Esophagus squamous epithelium (tissue), 5 donors: ENCODE measurements at places on chromosomes 5 and 9. TPM values are rescaled to one million over a fixed set of nuclear protein-coding genes. Genes with fewer than 3 reads are reported as not detected.

Gene SLC6A19
- not detected for total RNA-seq

Gene FGD3
- total RNA-seq: 2.4 TPM

Gene CNTNAP3B
- total RNA-seq: 9.2 TPM

DNA sequence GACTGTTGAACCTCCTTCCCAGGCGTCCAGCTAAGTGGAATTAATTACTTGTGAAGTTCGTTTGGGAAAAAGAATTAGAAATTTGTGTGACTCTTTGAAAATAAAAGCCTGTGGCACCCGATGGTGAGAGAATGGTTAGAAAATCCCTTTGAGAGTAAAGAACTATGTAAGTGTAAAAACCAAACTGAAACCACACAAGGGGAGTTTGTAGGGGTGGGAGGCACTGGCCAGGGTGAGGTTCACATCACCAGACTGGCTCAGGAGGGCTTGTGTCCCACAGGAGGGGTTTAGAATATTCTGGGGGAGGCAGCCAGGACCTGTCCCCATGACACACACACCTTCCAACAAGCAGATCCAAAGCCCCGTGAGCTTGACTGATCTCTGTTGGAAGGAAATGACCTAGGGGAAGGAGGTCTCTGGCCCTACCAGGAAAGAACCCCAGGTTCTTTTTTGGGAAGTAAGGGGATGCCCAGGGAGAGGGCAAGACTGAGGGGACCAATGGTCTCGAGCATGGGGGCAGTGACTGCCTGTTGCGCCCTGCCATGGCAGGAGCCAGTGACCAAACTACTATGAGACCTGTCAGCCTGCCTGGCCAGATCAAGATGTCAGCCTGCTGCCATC, 4.3 kb downstream of the SPATA24 start:
- DNase-seq: no peak

DNA sequence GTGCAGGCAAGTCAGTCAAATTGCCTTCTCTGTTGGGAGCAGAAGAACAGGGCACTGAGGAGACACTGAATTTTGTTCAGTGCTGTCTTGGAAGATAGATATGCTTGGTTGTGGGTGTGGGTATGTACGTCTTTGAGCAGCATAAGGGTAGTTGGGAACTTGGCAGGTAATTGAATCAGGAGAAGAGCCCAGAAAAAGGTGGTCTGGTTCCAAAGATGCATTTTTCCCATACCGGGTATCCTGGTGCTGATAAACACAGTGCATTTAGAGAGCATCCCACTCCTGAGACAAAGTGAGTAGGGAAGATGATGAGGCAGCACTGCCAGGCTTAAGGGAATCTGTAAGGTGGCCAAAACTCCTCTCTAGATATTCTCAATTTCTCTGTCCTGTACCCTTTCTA, 40.6 kb downstream of the TEK start:
- no peak for DNase-seq

GRCh38 chr9:35682051-35682450, 7.7 kb downstream of the TPM2 start:
- no peak for DNase-seq

DNA sequence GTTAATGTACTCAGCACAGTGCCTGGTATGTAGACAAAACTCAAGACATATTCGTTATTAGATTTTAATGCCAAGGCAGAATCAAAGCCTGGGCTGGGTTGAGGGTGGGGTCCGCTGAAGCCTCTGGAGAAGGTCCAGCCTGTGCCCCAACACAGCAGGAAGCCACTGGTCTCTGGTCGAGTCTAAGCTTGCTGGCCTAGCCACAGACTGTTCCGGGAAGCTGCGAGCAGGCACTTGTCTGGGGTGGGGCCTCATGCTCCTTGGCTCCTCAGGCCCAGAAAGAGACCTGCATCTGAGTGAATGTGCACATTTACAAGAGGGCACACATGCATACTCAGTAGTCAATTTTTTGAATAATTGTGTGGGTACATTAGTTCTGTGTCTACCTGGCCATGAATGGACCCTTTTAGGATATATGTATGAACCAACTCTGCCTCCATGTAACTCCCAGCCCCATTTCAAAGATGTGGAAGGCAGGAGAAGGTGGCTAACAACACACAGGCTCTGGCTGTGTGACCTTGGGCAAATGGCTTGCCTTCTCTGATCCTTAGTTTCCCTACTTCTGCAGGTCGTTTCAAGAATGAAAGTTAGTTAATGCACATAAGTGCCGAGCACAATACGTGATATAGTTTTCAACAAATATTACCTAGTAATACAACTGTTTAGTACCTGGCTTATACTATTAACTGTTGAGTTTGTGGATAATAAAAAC, 18.3 kb downstream of the FAT2 start:
- no peak for DNase-seq

- DNase-seq: no peak
Observed at GRCh38 chr5:169242175-169242848, 58.6 kb downstream of the SLIT3 start.
